Activated T-helper 1 cell treated with anti-CD3 and anti-CD28 coated beads, Interleukin-12 subunit alpha, Interleukin-12 subunit beta, Interleukin-2, Interleukin-4 antibody, amounts not matched to agents 30 ng/mL and 10 ng/mL and 1 ng/mL, durations not matched to agents 14 hours and 24 hours and 36 hours (primary cell): ENCODE measurements at places on chromosomes 2 and 18.

- no peak for DNase-seq
Measured at GRCh38 chr2:46569766-46570165, 90.4 kb downstream of the TMEM247 start.

DNA sequence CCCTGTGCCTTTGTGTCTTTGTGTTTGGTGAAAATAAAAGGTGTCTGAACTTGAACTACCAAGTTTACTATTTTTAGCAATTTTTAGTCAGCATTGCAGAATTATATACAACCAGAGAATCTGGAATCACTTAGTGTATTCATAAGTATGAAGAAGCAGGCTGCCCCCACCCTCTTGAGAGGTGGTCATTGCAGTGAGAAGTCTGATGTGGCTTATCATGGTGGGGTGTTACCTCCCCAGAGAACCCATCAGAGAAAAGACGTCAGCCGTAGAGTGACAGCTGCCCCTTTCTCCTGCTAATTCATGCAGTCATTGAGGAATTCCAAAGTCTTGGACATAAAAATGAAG, 66.0 kb downstream of the BOLA3 start:
- DNase-seq: no peak

GRCh38 chr2:143347271-143347695, 218.1 kb downstream of the ARHGAP15 start:
- DNase-seq: no peak

DNA sequence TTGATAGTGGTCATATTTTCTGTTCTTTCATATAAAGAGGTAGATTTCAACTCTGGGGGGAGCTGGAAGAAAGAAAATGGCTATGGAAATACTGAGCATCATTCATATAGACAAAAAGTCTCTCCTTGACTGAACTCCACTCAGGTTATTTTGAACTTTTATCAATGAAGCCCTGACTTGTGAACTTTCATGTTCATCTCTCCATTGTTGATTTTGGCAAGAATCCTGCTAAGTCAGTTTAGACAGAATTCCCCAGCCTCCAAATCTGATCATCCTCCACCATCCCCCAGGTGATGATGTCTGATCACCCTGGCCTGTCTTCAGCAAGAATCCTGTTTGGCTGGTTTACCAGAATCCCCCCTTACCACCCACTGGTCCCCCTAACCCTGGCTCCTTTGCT, 395.0 kb downstream of the NCKAP5 start:
- DNase-seq: no peak

GRCh38 chr2:194332799-194333490, 1324.1 kb upstream of the SLC39A10 start:
- no peak for DNase-seq

GRCh38 chr18:48767090-48767690, 183.6 kb downstream of the SMAD7 start:
- no peak for DNase-seq

GRCh38 chr2:172095146-172095904, 7.4 kb downstream of the DLX2 start:
- peak; percentile 60 for DNase-seq

DNA sequence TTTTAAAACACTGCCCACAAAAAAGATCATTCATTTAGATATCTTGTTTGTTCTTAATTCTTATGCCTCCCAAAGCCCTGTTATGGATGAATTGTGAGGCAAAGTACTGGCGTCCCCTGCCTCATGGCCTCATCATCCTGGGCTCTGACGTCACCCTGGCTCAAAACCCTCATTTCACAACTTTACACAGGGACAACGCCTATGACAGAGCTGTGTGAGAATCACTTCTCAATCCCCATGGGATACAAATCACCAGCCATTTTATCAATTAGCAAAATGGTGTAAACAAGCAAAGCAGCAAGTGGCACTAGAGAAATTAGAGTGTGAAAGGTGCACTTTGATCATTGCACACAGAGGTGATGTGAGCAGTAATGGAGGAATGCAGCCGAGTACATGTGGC, 16.6 kb downstream of the FHOD3 start:
- DNase-seq: no peak

GRCh38 chr2:174135981-174136380, 112.4 kb downstream of the OLA1 start:
- DNase-seq: no peak

DNA sequence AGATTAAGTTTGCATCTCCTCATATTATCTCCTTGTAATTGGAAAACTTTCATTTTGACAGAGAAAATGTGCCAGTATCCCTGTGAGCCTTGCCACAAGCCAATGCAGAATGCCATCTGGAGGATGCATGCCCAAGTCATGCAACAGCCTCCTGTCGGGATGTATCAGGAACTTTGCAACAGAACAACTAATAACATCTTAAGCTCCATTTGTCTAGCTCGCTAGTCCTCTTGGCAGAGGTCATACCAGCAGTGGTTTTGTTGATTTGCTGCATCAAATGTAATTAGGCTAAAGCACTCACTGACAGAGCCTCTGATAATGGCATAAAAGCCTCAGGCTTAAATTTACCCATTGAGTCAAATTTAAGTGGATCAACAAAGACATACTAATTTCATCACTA, 125.8 kb downstream of the UBE2E3 start:
- no peak for DNase-seq

GRCh38 chr2:160920791-160921303, 239.4 kb upstream of the TANK start:
- no peak for DNase-seq

- DNase-seq: no peak
Measured at GRCh38 chr2:84454581-84454980, 4.5 kb downstream of the SUCLG1 start.

DNA sequence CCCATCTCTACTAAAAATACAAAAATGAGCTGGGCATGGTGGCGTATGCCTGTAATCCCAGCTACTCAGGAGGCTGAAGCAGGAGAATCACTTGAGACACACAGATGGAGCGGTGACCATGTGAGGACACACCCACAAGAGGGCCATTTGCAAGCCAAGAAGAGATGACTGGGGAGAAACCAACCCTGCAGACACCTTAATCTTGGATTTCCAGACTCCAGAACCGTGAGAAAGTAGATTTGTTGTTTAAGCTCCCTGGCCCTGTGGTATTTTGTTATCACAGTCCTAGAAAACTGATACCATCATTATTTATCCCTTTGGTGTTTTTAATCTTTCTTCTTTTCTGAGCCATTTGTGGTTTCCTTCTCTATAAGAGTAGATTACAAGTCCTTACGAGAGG, 88.6 kb upstream of the ID2 start:
- DNase-seq: no peak

DNA sequence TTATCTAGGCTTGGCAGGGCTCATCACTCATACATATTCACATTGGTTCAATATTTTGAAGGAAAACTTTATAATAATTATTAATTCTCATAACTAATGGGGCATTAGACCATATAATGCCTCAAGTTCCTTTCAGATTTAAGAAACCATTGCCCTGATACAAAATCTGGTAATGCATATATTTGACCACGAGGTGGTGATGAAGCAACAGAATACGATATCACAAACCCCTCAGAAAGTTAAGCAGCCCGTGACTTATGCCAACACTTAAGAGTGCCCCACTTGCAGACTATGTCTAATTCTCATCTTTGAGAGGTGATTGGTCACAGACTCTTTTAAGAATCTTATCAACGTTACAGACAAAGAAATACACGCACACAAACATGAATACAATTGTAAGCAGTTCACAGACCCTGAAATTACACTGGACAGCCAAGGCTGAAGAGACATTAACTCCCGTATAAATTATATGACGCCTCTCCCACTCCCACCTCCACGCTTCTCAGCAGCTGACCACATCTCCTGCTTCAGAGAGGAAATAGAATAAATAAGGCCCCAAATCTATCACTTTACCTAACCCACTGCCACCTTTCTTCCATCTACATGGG, 20.7 kb upstream of the DNAH6 start:
- DNase-seq: peak; percentile 16

GRCh38 chr18:34787931-34788532, 77.9 kb downstream of the DTNA start:
- no peak for DNase-seq

GRCh38 chr2:118609138-118609537, 238.3 kb downstream of the EN1 start:
- no peak for DNase-seq

DNA sequence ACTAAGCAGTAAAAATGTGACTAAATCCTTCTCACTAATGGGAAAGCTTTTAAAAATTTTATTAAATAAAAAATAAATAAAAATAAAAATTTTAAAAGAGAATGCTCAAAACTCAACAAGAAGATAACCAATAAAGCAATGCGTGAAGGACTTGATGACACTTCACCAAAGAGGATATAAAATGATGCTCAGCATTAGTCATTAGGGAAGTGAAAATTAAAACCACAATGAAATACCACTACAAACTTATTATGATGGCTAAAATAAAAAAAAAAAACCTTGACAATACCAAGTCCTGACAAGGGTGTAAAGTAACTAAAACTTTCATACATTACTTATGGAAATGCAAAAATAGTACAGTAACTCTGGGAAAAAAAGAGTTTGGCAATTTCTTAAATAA, 3.3 kb upstream of the WDR75 start:
- DNase-seq: no peak

DNA sequence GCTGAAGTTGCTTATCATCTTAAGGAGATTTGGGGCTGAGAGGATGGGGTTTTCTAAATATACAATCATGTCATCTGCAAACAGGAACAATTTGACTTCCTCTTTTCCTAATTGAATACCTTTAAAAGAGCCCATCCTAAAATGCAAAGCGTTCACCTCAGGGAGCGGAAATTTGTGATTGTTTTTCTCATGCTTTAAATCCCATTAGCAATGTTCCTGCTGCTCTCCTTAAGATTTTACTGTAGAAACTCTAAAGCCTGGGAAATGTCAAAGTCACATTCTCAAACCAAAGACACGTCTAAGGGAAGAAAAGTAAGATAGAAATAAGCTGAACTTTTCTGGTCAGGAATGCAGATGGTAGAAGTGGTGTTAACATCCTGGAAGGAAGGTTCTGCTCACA, 285.8 kb upstream of the MAP2 start:
- DNase-seq: no peak

DNA sequence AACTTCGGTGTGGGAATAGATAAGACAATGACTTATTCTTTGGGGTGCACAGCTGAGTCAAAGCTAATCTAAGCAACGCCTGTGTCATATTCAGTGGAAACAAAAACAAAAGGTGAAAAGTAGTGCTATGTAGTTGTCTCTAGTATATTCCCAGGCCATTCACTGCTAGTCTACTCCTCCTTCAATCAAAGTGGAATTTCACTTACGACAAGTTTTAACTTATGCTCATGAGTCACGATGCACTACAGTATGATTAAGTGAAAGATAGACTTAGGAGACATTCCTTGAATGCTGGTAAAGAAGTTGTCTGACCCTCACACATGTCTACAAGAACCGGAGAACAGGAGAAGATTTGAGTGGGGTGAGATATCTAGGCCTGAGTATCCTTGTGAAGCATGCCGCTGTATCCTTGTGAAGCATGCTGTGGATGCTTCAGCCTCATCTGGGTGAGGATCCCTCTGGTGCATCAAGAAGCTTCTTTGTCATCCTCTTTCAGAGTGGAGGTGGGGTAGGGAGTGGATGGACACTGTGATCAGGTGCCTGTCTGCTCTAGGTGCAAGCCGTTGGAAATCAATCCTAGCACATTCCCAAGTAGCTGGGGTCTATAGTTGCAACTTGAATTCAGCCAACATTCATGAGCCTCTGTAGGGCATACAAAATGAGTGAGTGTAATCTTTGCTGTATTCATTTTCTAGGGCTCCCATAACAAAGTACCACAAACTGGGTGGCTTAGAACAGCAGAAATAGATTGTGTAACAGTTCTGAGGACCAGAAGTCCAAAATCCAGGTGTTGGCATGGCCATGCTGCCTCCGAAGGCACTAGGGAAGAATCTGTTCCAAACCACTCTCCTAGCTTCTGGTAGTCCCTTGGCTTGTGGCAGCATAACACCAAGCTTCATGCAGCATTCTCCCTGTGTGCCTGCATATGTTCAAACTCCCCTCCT, 173.5 kb upstream of the FN1 start:
- DNase-seq: no peak

DNA sequence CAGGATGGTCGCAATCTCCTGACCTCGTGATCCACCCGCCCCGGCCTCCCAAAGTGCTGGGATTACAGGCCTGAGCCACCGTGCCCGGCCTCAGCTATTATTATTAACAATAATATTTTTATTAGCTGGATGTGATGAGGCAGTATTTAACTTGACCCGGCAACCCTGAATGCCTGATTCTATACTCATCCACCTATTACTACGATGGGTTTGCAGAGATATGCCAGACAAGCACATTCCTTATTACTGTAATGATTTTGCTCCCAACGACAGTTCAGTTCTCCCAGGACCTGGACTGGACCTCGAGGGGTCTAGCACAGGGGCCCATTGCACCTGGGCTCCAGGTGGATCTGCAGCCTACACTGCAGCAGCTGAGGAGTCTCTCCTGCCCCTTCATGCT, 32.6 kb downstream of the BMP10 start:
- no peak for DNase-seq

GRCh38 chr2:85554980-85555612, 6.2 kb downstream of the GGCX start:
- DNase-seq: no peak

GRCh38 chr2:19362094-19362754, 3.8 kb upstream of the OSR1 start:
- DNase-seq: no peak

DNA sequence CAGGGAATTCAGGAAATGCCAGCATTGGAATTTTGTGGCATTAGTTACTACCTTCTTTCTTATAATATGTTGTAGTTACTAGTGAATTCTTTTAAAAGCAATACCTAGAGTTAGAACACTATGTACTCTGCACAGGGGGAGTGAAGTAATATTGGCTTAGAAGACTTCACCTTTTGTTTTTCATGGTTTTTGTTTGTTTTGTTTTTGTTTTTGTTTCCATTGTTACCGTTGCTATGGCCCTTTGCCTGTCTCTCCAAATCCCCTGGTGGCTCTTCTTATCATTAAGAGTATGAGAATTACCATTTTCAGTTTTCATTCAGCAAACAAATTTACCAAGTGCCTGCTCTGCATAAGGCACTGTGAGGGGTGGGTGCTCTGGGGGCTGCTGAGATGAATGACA, 160.1 kb downstream of the HAUS1 start:
- no peak for DNase-seq
